Stimulated activated CD4-positive, alpha-beta T cell treated with anti-CD3 and anti-CD28 coated beads, Interleukin-1b, Interleukin-23, amount 100 ng/mL, for 48 hours (primary cell): ENCODE measurements at places on chromosomes 6 and 20.

DNA sequence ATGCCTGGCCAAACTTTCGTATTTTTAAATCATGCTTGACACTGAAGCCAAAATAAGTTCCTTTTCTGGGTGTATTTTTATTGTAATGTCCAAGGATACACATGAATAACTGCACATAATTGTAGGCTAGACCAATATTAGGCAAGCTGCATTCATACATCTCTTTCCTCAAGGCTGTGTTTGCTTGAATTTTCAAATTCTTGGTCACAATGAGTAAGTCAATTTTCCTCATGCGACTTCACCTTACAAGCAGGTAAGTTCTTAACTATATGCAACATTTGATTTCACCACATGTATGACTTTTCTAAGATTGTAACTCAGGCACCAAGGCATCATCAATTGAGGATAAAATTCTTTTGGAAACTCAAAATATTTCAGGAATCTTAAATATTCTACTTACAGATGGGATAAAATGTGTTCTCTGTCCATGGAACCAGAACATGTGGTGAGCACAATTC is 112.4 kb upstream of the ZNF217 start:
- DNase-seq, result no peak

DNA sequence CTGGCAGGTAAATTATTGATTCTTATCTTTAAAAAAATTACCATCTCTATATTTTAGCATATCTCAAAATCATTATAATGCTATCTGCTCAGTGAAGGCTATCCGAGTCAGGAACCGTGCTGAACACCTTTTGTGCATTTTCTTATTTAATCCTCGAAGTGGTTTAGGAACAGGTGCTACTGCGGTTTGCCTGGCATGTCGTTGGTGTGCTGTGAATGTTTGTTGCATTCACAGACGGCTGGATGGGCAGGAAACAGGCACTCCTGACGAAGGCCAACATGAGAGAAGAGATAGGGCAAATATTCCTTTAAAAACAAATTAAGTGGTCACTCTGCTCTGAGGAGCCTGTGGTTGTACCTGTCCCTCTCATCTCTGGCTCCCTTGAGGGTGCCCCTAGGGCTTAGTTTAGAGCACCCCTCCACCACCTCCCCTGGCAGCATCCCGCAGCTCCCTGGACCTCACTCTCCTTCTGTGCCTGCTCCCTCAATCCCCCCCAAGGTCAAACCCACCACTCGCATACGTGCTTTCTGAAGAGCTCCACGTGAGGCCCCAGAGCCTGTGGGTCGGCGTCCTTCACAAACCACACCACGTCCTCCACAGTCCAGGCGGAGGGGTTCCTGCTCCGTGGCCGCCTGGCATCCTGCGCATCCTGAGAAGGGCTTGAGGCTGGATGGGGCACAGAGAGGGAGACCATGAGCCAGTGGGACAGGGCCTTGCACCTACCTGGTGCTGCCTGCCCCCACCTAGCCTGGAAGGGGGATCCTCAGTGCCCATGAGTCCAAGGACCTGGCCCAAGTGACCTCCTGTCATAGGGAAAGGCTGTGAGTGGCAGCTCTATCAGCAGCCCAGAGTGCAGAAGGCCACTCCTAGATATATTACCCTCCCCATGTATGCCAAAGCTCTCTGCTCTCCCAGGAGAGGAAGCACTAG is 116.5 kb downstream of the SCML4 start:
- no peak for DNase-seq

- DNase-seq, result no peak
These were observed 97.3 kb upstream of the CARMIL1 start for GRCh38 chr6:25181923-25182322.

GRCh38 chr6:79167931-79168694 is 66.4 kb downstream of the HMGN3 start:
- no peak for DNase-seq

GRCh38 chr6:82072121-82072521 is 175.4 kb downstream of the IBTK start:
- DNase-seq, result no peak

- DNase-seq, result peak; percentile 58
These were observed 42.4 kb upstream of the ADGRF4 start for GRCh38 chr6:47655719-47656595.

DNA sequence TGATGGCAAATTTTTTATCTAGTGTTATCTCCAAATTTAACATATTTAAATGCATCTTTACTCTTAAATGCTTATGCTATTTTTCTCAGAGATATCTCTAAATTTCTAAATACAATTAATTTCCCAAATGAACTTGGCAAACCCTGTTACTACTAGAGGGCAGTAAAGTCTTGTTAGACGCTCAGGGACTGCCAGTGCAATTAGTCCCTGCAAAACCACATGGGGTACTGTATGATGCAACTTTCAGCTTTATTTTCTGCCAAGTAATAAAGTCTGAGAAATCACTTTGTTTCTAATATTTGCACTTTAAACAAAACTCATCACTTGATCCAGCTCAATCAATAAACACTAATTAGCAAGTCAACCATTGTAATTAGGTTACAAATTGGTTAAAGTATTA is 76.0 kb upstream of the ADGRB3 start:
- no peak for DNase-seq

GRCh38 chr6:43702171-43702533 is 14.6 kb upstream of the MRPS18A start:
- no peak for DNase-seq

DNA sequence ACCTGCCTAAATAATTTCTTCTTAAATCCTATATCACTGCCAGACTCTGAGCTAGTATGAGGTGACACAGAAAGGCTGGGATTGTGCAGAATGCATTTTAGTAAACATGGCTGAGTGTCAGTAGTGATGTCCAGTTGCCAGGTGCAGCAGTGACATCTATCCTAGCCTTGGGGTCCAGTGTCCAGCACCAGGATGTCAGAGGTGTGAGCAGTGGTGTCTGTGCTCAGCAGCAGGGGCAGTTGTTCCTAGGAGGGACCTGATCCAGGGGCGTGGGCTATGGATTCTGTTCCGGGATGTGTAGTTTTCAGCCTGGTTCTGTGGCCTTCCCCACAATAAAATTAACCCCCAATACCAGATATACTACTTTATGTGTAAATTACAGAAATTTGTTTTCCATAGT is 6.0 kb downstream of the HLA-C start:
- DNase-seq, result no peak

GRCh38 chr20:36085686-36086267 is 68.8 kb upstream of the EPB41L1 start:
- DNase-seq, result no peak

GRCh38 chr6:27502508-27503435 is 29.9 kb upstream of the ZNF184 start:
- DNase-seq, result peak; percentile 85

DNA sequence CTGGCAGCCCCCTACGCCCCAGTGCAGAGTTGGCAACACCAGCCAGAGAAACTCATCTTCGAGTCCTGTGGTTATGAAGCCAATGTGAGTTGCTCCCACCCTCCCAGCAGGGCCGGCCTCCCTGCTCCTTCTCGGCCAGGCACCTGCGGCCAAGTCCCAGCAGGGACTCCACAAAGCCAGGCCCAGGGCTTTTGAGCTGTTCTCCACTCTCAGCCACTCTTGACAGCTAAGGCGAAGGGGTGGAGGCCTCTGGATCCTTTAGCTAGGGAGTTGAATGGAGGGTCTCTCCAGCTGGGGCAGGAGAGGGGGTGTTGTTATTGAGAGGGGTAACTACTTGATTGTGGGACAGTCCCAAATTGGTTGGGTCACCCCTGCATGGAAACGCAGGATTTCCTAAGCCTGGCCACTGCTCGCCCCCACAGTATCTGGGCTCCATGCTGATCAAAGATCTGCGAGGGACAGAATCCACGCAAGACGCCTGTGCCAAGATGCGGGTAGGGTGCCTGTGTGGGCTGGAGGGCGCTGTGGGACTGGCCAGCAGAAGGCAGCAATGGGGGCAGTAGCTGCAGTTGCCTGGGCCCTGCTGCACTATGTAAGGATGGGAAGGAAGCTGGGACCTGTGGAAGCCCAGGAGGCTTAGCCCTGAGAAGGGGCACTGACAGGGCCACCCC is 58.3 kb downstream of the TCP11 start:
- no peak for DNase-seq

- DNase-seq, result no peak
These were observed 805 bp downstream of the MSH5 start for GRCh38 chr6:31740397-31741223.

- no peak for DNase-seq
These were observed 103.5 kb upstream of the PTPN1 start for GRCh38 chr20:50406610-50407136.

GRCh38 chr6:53605543-53606235 is 59.9 kb downstream of the KLHL31 start:
- no peak for DNase-seq

DNA sequence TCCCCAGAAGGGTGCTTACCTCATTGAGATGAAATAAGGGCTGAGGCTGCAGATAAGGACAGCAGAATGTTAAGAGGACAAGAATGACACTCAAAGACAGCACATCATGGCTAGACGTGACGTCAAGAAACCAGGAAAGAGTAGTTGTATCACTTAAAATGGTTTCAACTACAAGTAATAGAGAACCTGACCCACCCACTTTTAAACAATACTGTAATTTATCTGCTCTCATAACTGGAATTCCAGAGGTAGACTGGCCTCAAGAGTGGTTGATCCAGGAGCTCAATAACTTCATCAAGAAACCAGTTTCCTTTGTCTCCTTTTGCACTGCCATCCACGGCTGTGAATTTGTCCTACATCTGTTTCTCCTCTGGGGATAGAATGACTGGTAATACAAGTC is 187.1 kb downstream of the EYA4 start:
- DNase-seq, result no peak
